Stimulated activated CD4-positive, alpha-beta T cell treated with anti-CD3 and anti-CD28 coated beads, Interleukin-15, amount 100 ng/mL, for 48 hours (primary cell): ENCODE measurements at places on chromosomes 16 and 17.

DNA sequence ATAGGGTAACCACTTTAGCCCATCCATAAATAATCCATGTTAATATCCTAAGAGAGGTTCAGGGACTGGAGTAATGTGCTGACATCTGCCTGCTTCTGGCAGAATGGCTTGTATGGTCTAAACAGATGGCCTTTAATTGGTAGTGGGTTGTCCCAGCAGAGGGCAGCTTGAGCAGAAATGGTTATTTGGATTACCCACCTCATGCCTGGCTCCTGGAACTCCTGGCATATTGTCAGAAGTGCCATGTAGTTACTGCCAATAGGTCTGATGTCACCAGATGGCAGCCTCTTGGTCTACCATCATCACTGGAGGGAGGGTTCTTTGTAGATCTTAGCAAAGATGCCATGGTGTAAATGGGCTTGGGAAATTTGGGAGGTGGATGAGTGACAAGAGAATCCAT is 157.5 kb upstream of the SOX9 start:
- no peak for DNase-seq

DNA sequence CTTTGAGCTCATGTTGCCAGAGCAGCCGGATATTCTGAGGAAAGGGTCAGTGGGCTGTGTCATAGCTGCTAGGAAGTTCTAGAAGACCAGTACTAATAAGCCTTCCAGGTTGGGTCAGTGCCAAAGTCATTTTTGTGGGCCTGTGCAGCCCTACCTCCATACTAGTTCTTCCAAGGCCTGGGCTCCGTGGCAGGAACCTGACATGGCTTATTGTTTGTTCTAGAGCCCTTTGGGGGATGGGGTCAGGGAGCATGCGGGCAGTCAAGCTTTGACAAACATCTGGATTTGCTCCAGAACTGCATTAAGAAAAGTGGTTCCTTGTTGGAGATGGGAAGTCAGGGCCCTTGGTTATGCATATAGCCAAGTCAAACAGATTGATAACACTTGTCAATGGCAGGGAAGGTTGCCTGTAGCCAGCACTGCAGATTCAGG is 7.6 kb downstream of the ALKBH5 start:
- DNase-seq = no peak

- no peak for DNase-seq
These were observed 55.2 kb upstream of the IRX5 start for GRCh38 chr16:54875443-54875842.

DNA sequence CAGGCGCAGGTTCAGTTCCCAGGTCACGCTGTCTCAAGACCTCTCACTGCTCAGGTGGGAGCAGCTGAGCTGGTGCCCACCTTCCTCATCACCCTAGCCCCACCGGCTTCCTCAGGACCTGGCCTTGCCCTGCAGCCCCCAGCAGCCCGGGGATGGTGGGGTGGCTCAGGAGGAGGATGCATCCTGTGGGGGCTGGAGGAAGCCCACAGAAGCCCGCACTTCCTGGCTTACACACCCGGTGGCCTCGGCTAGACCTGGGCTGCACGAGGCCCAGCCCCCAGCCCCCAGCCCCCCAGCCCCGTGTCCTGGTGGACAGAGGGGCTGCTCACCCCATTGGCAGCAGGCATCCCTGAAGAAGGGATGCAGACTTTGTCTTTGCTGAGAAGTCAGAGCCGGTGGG is 43.4 kb downstream of the BAHCC1 start:
- DNase-seq = no peak

DNA sequence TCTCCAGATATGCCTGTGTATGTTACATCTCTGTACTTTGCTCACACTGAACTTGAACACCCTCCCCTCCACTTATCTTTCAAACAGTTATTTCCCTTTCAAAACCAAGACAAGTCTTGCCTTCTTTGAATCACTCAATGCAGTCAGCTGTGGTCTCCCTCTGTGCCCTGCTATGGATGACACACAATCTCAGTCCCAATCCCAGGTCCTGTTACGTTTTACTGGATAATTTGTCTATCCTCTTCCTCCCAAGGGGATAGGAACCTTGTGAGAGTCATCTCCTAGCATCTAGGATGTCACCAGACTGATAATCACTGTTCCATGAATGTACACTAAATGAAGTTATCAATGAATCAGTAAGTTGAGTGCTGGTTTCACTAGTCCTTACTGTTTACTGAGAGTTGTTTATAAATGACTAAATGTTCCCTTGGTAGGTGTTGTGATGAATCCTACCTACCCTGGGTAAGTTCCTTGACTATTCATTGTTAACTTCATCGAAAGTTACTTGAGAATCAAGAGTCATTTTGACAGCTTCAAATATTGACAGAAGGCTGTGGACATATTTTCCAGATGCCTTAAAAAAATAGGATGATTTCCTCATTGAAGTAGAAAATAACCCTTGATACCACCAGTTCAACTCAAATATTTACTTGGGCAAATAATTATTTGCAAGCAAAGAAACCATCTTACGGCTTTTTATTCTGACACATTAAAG is 244.9 kb downstream of the PRKCA start:
- DNase-seq = no peak

GRCh38 chr17:1058423-1059130 is 61.6 kb downstream of the TIMM22 start:
- peak; percentile 25 for DNase-seq

GRCh38 chr17:39607851-39608130 is at the start of gene NEUROD2:
TSS of gene NEUROD2 (minus strand) at chr17:39607920. CDS start at chr17:39606599, 1,321 bp downstream.
- no peak for DNase-seq

GRCh38 chr17:81445642-81446503 is 50.6 kb downstream of the BAHCC1 start:
- DNase-seq = no peak

GRCh38 chr17:45172232-45172540 is 10.5 kb downstream of the HEXIM2 start:
- DNase-seq = no peak

GRCh38 chr16:24046442-24046841 is 209.7 kb upstream of the CACNG3 start:
- DNase-seq = no peak

GRCh38 chr17:61806081-61806828 is 57.1 kb downstream of the BRIP1 start:
- no peak for DNase-seq

DNA sequence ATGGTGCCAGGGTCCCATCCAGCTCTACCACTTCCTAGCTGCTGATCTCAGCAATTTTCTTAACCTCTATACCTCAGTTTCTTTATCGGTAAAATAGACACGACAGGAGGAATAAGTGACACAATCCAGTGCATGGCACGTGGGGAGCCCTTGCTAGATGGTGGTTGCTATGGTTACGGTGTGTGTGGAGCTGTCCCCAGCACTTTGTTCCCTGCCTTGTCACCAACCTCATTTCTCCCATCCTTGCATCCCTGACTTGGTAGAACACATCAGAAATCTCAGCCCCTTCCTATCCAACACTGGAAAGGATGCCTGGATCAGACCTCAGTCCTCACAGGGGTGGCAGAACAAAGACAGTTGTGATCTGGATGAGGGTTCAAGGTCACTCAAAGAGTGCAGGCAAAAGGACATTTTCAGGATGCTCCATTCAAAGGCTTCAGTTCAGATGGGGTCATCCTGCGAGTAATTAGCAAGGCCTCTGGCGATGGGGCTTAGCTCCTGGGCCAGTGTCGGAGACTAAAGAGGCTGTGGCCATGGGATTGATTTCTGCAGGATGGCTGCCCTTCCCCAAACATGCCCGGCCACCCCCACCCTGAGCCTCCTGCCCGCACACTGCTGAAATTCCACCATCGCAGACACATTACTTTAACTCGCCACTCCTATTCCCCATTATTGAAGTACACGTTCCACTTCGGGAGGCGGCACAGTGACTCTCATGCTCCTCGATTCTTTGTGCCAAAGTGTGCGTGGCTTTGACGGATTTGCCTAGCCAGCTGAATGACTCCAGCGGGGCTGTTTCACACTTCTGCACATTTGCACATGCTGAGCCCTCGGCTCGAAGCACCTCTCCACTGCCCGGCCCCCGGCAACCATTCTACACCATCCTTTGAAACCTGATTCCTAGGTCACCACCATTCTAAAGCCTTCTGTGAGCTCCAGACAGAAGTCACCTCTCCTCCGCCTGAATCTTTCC is 40.3 kb downstream of the WNT3 start:
- DNase-seq = no peak

GRCh38 chr17:32899236-32900013 is 22.5 kb upstream of the MYO1D start:
- DNase-seq = no peak

DNA sequence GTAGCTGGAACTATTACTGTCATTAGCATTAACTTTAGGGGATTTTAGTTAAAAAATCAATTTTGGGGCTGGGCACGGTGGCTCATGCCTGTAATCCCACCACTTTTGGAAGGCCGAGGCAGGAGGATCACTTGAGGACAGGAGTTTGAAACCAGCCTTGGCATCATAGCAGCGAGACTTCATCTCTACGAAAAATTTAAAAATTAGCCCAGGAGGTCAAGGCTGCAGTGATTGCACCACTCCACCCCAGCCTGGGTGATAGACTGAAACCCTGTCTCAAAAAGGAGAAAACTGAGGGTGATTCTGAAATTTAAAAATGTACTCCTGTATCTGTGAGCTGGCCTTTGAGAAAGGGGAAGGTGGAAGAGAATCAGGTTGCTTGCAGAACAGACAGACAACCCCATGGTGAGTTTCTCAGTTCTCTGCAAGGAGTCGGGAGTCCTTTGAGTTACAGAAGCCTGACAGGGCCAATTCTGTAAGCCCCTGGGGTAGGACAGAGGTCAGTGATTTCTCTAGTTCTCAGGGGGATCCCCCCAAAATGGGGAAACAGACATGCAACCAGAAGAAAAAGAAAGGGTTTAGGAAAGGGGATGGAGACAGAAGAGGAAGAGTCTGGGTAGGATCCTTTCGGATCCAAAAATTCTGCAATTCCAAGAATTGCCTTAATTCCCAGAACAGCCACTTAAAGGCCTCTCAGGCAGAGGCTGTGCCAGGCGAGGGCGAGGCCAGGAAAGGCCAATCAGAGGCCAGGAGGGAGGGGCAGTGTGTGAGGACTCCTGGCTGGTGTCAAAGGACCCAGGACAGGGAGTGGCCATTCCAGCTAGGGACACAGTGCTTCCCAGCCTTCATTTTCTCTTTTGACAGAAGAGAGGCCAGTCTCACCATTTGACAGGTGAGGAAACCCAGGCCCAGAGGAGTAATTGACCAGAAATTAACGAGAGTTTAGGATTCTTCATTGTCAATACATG is 6.7 kb downstream of the NUPR1 start:
- DNase-seq = no peak

- DNase-seq = no peak
These were observed 2.3 kb upstream of the MAP2K3 start for GRCh38 chr17:21282231-21282630.

- DNase-seq = no peak
These were observed 17.8 kb downstream of the RARA start for GRCh38 chr17:40326832-40327199.

DNA sequence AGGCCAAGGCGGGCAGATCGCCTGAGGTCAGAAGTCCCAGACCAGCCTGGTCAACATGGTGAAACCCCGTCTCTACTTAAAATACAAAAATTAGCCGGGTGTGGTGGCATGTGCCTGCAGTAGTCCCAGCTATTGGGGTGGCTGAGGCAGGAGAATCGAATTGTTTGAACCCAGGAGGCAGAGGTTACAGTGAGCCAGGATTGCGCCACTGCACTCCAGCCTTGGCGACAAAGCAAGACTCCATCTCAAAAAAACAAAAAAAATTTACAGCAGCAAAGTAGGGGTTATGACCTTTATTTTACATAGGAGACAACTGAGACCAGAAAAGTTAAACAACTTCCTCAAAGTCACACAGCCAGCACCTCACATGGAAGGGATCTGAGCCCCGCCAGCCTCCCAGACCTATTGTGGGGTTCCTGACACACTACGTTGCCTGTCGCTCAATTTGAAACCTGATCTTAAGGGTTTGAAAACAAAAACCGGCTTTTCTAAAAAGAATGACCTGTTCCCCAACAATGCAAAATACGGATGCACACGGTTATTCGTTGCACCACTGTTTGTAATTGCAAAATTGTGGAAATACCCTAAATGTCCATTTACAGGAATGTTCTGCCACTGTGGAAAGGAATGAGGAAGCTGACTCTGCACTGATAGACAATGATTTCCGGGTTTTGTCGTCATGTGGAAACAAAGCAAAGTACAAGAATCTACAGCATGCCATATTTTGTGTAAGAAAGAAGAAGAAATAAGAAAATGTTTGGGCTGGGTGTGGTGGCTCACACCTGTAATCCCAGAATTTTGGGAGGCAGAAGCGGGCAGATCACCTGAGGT is 77.2 kb downstream of the CNGB1 start:
- DNase-seq = no peak

DNA sequence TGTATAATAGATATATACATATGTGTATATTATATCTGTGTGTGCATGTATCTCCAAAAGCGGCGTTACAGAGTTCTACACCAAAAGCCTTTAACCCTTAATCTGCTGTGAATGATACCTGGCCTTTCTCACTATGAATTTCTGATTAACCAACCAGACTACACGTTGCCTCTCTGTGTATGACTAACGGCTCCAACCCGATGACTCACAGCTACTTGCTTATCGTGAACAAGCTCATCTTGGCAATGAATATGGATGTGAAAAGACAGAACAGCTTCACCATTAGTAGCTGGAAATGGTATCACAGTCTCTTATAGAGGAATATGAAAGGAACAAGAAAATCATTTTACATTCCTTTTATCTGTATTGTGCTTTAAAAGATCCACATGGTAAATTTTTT is 23.8 kb upstream of the ARHGAP44 start:
- no peak for DNase-seq

- DNase-seq = no peak
These were observed 4.8 kb downstream of the RNF213 start for GRCh38 chr17:80265205-80266068.

GRCh38 chr17:28570716-28571360 is 486 bp downstream of the PIGS start:
- no peak for DNase-seq

DNA sequence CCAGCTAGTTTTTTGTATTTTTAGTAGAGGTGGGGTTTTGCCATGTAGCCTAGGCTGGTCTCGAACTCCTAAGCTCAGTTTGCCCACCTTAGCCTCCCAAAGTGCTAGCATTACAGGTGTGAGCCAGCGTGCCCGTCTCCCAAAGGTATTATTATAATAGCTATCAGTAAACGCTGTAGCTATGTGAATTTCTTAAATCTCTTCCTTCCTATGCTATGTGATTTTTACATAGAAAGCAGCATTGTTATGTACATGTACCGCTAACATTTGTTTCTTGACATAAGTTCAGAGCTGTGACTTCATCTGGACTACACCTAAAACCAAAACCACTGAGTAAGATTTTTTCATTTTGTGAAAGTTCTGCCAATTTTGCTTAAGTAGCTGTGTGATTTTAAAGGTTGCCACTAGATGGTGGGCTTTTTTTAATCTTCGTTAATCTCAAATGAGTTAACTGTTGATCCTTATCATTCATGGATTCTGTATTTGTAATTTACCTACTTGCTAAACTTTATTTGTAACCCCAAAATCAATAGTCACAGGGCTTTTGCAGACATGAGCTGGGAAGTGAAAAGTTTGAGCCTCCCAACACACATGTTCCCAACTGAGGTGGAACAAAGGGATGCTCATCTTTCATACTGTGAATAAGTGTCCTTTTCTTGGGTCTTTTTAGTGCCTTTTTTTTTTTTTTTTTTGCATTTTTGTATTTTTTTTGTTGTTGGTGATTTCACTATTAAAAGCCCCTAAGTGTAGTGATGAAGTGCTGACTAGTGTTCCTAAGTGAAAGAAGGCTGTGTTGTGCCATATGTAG is 21.9 kb downstream of the PRKAR1A start:
- DNase-seq = no peak

GRCh38 chr16:87252269-87252970 is 64.8 kb downstream of the C16orf95 start:
- DNase-seq = no peak

- DNase-seq = no peak
These were observed 43.2 kb upstream of the DNAJA2 start for GRCh38 chr16:47016700-47017133.

- no peak for DNase-seq
These were observed 30.7 kb upstream of the ZNF423 start for GRCh38 chr16:49886554-49887094.
